ENCODE measurements at places on chromosomes 7 and 10.

- no peak for DNase-seq
These were observed 41.2 kb downstream of the NCAPG2 start for GRCh38 chr7:158663428-158663741.

DNA sequence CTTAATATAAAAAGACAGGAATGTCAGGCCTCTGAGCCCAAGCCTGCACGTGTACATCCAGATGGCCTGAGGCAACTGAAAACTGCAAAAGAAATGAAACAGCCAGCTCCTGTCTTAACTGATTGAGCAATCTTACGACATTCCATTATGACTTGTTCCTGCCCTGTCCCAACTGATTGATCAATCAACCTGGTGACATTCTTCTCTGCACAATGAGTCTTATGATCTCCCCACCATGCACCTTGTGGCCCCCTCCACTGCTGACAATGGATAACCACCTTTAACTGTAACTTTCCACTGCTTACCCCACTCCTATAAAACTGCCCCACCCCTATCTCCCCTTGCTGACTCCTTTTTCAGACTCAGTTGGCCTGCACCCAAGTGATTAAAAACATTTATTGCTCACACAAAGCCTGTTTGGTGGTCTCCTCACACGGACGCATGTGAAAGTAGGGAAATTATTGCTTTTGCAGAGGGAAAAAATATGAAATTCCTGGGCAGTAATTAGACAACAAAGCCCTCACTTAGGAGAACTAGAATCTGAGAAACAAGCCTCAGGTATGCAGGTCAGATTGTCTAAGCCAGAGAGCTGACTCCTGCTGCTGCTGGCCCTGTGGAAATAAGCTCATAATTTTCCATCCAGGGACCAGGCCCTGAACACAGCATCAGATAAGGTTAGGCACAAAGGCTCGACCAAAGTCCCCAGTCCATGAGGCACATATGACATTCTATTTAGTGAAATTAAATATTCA lies 5.3 kb downstream of the CYP3A7 start:
- DNase-seq: no peak

DNA sequence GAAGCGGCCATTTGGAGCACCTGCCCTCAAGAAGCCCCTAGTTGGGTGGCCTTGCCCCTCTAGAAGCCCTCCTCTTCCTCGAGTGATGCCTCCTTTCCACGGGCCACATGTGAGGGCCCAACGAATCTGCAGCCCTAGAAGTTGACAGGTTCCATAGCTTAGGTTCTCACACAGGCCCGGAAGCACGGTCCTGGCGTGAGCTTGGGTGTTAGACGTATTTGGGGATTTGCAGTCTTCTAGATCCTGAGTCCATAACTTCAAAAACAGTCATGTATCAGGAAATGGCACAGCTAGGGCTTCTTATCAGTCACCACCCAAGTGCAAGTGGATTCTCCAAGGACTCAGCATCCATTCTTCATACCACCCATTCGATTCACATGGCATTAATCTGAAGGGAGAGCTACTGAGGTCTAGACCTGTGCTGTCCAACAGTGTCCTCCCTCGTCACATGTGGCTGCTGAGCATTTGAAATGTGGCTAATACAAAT lies 477 bp upstream of the FBXW4 start:
- no peak for DNase-seq

DNA sequence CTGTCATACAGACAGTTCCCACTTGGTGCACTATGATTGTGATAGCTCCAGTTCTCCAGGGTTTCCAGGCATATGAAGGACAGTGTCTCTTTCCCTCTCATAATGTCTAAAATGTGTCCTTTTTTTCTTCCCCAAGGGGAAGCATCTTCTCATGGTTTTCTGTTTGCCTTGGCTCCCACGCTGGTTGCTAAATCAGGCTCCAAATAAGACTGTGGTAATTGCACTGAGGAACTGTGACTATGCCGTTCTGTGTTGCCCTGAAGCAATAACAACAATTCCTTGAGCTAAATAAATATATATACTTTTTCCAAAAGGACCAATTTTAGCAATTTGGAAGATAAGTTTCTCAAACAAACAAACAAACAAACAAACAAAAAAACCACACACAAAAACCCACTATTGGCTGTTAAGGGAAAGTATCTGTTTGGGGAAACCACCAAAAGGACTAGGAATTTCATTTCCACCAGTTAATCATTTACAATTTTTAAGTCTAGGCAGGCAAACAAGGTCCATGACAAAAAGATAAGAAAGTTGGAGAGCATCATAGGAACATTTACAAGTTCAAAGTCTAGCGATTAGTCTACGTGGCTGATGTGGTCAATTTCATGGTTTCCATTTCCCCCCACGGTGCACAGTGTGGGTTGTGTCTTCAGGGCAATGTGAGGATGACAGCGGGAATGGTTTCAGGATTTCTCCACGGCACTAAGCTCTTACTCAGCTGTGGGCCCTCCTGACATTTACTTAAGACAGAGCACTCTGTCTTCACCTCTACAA lies 62.4 kb downstream of the THNSL1 start:
- peak; percentile 77 for DNase-seq

DNA sequence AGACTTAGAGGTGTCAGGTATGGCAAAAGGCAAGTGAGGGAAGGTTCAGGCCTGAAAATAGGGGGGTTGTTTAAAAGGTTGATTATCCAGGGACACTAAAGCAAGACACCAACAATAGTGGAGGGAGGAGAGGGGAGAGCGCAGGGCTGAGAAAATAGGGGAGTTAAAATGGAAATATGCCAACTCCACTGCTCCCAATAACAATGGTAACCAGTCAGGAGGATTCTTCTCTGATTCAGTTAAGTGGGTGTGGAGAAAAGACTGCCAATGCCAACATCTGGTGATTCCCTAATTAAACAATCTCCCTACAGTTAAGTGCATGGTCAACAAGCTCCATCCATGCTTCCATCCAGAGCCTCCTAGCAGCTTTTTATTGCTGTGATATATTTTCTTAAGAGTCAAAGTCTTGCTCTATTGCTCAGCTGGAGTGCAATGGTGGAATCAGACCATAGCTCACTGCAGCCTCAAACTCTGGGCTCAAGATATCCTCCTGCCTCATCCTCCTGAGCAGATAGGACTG lies 183.3 kb downstream of the JAZF1 start:
- no peak for DNase-seq

GRCh38 chr10:80476685-80477084 lies 22.6 kb downstream of the TSPAN14 start:
- DNase-seq: no peak

DNA sequence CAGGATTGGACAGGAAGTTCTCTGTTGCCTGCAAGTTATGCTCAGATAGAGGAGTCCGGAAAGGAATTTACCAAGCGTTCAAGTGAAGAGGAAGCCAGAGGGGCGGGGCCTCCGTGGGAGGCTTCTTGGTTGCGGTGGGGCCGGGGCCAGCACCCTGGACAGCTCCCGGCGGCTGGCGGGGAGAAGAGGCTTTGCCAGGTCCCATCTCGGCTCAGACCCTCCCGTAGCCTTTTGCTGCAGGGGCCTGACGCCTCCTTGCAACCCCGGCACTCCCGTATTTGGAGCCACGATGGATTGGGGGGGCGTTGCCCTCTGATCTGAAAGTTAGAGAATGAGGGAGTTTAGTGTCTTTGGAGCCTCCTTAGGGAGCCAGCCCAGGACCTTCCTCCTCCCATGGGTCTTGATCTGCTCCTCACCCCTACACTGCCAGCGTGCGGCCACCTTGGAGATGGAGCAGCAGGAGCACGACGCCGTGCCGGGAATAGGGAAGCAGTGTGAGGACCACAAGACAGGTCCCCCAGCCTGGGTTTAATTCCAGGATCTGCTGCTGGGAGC lies 3.1 kb upstream of the SLC18A3 start:
- peak; percentile 92 for DNase-seq

Data from suppressor macrophage (primary cell).